ENCODE measurements at places on chromosomes 12 and 14. TPM values are rescaled to one million over a fixed set of nuclear protein-coding genes. Genes with fewer than 3 reads are reported as not detected.

Gene LYSET
- polyA plus RNA-seq: 19.9 TPM

DNA sequence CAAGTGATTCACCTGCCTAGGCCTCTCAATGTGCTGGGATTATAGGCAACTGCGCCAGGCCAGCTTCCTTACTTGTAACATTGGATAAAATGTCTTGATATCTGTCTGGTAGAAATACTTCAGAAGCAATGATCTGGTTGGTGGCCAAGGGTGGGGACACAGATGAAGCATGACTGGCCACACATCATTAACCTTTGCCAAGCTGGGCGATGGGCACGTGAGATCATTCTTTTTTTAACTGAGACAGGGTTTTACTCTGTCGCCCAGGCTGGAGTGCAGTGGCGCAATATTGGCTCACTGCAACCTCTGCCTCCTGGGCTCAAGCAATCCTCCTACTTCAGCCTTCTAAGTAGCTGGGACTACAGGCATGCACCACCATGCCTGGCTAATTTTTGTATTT is 31.1 kb downstream of the PLEKHH1 start:
- DNase-seq: no peak

DNA sequence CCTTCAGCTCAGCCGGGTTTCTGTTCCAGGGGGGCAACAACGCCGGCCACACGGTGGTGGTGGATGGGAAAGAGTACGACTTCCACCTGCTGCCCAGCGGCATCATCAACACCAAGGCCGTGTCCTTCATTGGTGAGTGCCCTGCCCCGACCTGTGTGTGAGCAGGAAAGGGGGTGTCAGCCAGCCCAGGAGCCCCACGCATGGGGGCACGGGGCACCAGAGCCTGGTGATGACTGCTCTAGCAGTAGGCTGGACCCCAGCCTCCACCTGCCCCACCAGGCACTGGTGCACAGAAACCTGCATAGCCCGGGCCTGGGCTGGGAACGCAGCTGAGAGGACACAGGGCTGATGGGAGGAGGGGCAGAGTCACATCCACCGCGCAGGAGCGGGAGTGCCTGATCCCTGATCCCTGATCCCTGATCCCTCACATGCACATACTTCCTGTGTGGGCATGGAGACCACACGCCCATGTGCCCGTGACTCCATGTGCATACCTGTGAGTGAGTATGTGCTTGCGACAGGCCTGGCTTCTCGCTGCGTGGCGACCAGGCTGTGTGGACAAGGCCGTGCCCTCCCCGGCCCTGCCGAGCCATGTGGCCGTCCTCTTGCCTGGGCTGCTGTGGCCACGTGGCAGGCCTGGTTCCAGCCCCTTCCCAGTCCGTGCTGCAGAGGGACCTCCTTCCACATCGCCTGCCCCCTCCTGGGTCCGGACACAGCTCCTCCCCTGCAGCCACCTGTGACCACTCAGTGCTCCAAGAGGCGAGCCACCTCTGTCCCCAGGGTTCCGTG is 11.2 kb downstream of the ADSS1 start:
- DNase-seq: no peak

- peak; percentile 5 for DNase-seq
Observed at GRCh38 chr14:68815298-68816182, 22.7 kb upstream of the ZFP36L1 start.

Gene MMP19
- 0.15 TPM for polyA plus RNA-seq

- DNase-seq: no peak
Observed at GRCh38 chr14:94010625-94011024, 13.5 kb downstream of the CCDC197 start.

- no peak for DNase-seq
Observed at GRCh38 chr12:74170645-74171477, 366.8 kb upstream of the ATXN7L3B start.

DNA sequence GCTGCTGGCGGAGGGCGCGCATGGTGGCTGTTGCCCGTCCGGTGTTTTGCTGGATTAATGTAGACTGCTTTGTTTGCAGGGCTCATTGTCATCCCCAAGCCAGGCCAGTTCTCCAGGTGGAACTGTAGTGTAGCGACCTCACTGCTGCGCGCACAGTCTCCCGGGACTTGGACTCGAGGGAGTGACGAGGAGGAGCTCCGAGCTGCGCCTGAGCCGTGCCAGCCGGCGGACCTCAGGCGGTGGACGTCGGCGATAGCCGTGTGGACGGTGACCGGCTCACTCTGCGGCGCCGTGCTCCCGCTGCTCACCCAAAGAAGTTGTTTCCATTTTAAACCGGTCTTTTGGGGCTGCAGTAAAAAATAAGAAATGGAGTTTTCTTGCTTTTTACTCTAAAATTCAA is 82.2 kb downstream of the MOK start:
- DNase-seq: no peak

GRCh38 chr14:73263606-73264005 is 26.3 kb downstream of the PAPLN start:
- DNase-seq: no peak

GRCh38 chr14:23602181-23603095 is 23.8 kb upstream of the JPH4 start:
- no peak for DNase-seq

GRCh38 chr12:82187011-82187410 is 171.2 kb downstream of the CCDC59 start:
- peak; percentile 92 for DNase-seq

DNA sequence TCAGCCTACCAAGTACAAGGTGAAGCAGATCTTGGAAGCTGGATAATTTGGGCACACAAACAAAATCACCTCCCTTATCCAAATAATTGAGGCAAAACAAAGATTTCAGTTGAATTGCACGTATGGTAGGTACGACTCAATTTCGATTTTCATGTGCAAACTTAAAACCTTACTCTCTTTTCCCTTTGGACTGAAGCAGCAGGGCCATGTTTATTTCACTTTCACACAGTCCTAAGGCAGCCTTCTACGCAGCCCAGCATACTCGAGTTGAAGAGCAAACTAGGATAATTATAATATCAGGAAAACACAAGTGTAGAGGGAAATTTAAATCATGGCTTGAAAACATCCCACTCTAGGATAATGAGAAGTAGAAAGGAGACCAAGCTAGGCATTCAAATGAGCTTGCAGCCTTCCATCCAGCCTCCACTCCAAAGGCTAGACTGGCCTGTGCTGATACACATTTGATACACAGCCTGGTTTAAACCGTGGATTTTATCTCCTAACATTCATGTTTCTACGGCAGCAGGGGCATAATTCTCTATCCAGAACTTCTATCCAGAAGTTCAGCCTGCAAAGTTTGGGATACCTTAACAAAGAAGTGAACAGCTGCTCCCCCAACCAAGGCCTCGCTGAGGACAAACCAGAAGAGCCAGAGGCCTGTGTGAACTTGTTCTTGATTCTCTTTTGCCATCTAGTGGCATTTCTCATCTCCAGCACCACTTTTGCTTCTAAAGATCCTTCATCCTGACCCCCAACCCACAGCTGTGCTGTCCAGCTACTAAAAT is 2.4 kb upstream of the RNASE7 start:
- DNase-seq: peak; percentile 79
